ENCODE measurements at places on chromosomes 16 and 17. TPM values are rescaled to one million over a fixed set of nuclear protein-coding genes. Genes with fewer than 3 reads are reported as not detected.

SCGB1C2 gene
- not detected for total RNA-seq

ORMDL3 gene
- 40.1 TPM for total RNA-seq

CNTROB gene
- total RNA-seq = 24.4 TPM

MYOCD gene
- 7.7 TPM for total RNA-seq

TNFRSF13B gene
- not detected for total RNA-seq

HSF4 gene
- 3.0 TPM for total RNA-seq

MT1A gene
- not detected for total RNA-seq

MT4 gene
- total RNA-seq = not detected

WNT3 gene
- 1.9 TPM for total RNA-seq
